ENCODE measurements at places on chromosomes 6 and 20.

DNA sequence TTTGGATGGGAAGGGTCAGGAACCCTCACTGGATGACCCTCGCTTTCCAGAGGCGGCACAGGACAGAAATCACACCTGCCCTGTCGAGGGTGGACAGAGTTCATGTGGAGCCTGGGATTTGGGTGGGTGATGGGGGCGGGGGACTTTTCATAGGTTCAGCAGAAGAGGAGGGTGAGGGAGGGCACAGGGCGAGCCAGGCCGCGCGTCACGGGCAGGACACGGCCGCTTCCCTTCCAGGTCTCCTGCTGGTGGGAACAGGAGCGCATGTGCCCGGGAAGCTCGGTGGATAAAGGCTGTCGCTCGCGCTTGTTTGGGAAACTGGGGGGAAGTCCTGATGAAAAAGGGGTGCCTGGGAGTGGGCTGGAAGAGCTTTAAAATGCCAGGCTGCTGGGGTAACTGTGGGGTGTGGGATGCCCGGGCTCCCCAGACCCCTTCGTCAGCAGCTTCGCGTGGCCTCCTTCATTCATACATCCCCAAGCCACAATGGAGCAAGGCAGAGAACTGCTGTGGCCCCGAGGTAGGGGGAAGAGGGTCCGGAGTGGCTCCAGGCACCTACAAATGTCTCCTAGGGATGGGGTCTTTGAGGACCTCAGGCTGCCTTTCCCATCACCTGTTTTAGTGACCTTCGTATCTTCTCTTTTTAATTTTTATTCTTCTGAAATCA lies 102.2 kb downstream of the DACT2 start:
- no peak for DNase-seq

- peak; percentile 20 for DNase-seq
These were observed 18.6 kb downstream of the SNX14 start for GRCh38 chr6:85574932-85575598.

GRCh38 chr6:39223061-39223460 lies 6.2 kb downstream of the KCNK5 start:
- no peak for DNase-seq

DNA sequence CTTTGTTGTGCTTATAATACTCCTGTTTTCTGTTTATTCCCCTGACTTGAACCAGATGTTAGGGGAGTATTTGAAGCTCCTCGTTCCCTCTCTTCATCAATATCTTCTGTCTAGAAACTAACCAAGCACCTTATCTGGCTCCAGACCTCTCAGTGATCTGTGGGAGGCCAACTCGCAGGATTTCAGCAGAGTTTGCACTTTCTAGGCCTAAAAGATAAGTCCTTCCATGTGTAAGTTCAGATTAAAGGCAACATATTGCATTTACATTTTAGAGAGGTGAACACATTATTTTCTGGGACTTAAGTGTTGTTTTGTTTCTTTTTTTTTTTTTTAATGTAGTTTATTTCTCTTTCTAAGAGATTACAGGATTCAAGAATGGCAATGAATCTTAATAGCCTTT lies 139.4 kb upstream of the AKAP12 start:
- DNase-seq: no peak

DNA sequence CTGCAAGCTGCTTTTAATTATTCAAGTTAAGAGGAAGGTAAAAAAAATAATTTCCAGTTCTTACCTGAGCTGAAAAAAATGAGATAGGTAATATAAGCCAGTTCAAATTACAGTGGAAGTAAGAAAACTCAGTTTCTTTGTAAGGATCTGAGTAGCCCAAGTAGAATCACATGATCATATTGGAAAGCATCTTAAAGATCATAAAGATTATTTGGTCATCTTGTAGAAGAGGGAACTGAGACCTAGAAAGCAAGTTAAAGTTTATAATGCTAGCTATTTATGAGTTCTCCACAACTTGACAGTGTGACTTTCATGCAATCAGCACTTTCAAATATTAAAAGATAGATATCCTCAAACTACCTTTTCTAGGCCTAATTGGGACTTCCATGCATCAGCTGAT lies 80.5 kb downstream of the FARS2 start:
- no peak for DNase-seq

GRCh38 chr20:7742479-7742878 lies 197.8 kb downstream of the HAO1 start:
- DNase-seq: peak; percentile 79

GRCh38 chr6:13524801-13525508 lies 37.6 kb upstream of the GFOD1 start:
- no peak for DNase-seq

DNA sequence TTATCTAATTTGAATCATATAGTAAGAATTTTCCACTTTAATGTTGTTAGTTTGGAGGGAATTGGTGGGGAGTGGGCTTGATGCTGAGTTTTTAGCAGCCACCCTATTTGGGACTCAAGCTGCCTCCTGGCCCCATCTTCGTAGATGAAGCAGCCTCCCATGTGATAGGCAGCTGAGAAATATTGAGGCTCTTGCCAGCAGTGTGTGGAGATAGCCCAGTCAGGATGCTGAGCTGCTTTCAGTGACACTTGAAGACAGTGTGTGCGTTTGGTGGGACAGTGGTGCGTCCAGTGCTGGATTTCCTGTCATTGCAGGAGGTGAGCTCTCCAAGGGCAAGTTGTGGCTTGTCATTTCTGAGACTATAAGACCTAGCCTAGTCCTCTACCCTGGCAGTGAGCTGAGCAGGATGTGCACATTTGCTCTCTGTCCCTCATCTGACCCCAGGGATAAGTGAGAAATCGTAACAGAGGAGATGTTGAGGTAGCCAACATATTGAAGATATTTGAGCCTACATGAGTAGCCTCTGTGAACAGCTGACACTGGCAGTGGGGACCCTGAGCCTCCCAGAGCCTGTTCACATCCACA lies 47.9 kb upstream of the RNF8 start:
- DNase-seq: no peak

DNA sequence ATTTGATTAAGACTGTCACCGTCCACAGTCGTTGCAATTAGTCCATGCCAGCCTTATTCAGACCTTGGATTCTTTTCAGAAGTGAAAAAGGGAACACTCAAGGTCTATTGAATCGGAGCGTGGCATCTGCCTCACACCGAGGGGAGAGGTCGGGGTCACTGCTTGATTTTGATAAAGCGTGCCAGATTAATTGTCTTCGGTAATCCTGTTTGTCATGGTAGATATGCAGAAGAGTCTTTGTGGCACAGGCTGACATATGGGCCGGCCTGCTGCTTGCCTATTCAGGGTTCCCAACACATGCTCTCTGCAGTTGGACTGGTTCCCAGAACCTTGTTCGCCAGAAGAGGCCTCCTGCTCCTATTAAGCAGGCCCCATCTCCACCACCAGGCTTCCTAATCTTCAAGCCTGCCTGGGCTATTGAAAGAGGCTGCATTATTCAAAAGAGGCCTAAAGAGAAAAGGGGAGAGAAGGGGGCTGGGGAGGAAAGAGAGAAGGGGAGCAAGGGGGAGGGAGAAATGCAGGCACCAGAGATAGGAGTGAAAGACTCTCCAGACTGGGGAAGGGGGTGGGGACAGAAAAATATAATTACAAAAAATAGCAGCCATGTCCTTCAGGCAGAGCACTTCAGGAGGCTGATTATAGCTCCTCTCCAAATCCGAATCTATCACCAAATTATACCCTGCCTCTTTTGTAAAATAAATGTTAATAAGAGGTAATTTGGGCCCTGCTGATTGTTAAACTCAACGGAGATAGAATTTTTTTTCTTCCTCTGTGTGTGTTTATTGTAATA lies 611.3 kb downstream of the HDGFL1 start:
- no peak for DNase-seq

GRCh38 chr6:28742668-28743270 lies 181.0 kb downstream of the TRIM27 start:
- peak; percentile 71 for DNase-seq

DNA sequence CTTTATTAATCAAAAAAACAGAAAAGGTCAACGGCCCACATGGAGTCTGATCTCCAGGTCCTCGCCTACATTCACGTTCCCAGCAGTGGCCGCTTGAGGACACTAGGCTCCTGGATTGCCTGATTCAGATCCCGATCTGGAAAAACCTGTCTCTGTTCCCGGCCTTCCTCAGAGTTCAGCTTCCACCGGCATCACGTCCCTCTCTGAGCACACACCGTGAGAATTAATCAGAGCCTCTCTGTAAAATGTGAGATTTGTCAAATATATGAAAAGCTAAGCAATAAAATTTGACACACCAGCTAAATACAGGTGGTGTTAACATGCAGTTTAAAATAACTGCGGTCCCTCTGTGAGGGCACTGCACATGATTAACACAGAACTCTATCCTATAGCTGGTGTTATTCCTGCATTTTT lies 122.8 kb upstream of the COL21A1 start:
- DNase-seq: no peak

Measured in HS-5 (cell line).